ENCODE measurements at places on chromosomes 1 and 21. TPM values are rescaled to one million over a fixed set of nuclear protein-coding genes. Genes with fewer than 3 reads are reported as not detected.

GRCh38 chr21:16865632-16866031, 647.2 kb upstream of the CXADR start:
- H3K4me1 ChIP-seq: no peaks in the 10 kb centered on the region
- no peaks in the 10 kb centered on the region for H3K36me3 ChIP-seq
- H3K27me3 ChIP-seq: no peaks in the 10 kb centered on the region
- no peak overlapping the region for H3K4me3 ChIP-seq

- H3K27ac ChIP-seq: no peak overlapping the region
- H3K4me1 ChIP-seq: no peaks in the 10 kb centered on the region
- DNase-seq: no peak
- no peaks in the 10 kb centered on the region for H3K36me3 ChIP-seq
- H3K4me3 ChIP-seq: no peak overlapping the region
- H3K27me3 ChIP-seq: no peaks in the 10 kb centered on the region
Measured at GRCh38 chr21:20701235-20701634, 297.0 kb upstream of the NCAM2 start.

- H3K4me3 ChIP-seq: no peak overlapping the region
- no peak for DNase-seq
- H3K4me1 ChIP-seq: peaks cover 9% of the 10 kb centered on the region
- H3K27me3 ChIP-seq: no peaks in the 10 kb centered on the region
- H3K36me3 ChIP-seq: no peaks in the 10 kb centered on the region
- no peak overlapping the region for H3K27ac ChIP-seq
Measured at GRCh38 chr1:9331016-9331415, 38.3 kb downstream of the SPSB1 start.

DNA sequence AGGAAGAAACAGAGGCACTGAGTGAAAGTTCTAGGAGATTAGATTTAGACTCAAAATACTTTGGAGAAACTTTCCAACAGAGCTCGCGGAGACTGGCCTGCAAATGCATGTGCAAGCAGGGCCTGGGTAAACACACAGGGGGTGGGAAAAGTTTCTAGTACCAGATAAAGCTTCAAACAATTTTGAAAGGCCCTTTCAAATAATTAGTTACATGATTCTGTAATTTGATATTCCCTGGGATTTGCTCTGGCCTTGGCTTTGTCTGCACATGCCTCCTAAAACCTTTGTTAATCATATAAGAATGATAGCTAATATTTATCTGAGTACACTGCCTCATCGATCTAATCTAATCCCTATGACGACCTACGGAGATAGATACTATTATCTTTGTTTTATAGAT, 31.3 kb downstream of the VTCN1 start:
- no peaks in the 10 kb centered on the region for H3K27me3 ChIP-seq
- no peak for DNase-seq
- H3K36me3 ChIP-seq: no peaks in the 10 kb centered on the region
- no peaks in the 10 kb centered on the region for H3K4me1 ChIP-seq
- H3K4me3 ChIP-seq: no peak overlapping the region
- H3K27ac ChIP-seq: no peak overlapping the region

DNA sequence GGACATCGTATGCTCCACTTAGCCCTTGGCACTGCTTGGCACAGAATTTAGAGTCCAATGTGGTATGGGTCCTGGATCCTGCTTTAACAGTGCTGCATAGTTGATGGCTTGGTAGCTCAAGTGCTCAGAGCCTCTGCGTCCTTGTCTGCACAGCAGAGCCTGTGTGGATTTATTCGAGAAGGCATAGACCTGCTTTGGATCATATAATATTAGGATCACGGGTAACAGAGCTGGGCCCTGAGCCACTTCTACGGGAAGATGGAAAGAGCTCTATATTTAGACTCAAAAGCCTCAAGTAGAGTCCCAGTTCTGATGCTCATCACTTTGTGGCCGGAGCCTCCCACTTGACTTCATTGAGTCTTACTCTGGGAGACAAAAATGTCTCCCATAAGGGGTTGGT, 164.4 kb upstream of the EDN2 start:
- H3K27me3 ChIP-seq: no peaks in the 10 kb centered on the region
- no peak for DNase-seq
- no peak overlapping the region for H3K4me3 ChIP-seq
- no peak overlapping the region for H3K27ac ChIP-seq

GRCh38 chr1:1086911-1087341, 12.8 kb upstream of the RNF223 start:
- no peak overlapping the region for H3K27ac ChIP-seq
- no peaks in the 10 kb centered on the region for H3K36me3 ChIP-seq
- no peaks in the 10 kb centered on the region for H3K4me1 ChIP-seq
- H3K27me3 ChIP-seq: no peaks in the 10 kb centered on the region

GRCh38 chr21:43193651-43194302, 25.0 kb downstream of the CRYAA start:
- peaks cover 14% of the 10 kb centered on the region for H3K27me3 ChIP-seq
- H3K4me3 ChIP-seq: no peak overlapping the region
- H3K4me1 ChIP-seq: peaks cover 17% of the 10 kb centered on the region
- no peak overlapping the region for H3K27ac ChIP-seq
- no peak for DNase-seq

DNA sequence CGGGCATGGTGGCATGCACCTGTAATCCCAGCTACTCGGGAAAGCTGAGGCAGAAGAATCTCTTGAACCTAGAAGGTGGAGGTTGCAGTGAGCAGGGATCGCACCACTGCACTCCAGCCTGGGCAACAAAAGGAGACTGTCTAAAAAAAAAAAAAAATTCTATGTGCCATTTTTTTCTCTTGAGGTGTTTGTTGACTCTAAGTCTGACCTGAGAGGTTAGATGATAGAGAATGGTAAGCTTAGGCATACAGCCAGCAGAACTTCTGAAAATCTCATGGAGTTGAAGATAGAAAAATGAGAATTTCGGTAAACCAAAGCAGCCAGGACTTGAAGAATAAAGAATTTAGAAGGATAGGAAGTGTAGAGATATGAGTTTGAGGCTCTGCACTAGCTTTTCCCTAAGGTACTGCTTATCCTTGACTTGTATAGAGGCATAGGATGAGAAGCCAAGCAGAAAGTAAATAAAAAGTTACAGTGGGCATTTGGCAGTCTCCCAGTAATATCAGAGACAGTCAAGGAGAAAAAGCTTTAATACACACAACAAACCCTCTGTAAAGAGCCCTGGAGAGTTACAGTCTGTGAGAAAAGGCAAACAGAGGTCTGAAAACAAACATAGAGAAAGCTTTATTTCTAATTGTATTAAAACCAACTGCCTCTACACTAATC, 24.3 kb downstream of the F13B start:
- peaks cover 8% of the 10 kb centered on the region for H3K27me3 ChIP-seq
- no peak overlapping the region for H3K27ac ChIP-seq
- no peak overlapping the region for H3K4me3 ChIP-seq
- no peak for DNase-seq
- no peaks in the 10 kb centered on the region for H3K4me1 ChIP-seq

UTS2 gene
- 0.16 TPM for total RNA-seq

Measured in activated CD8-positive, alpha-beta T cell treated with anti-CD3 and anti-CD28 coated beads, Interleukin-2, amount 10 ng/mL, durations not matched to agents 7 days and 5 days (primary cell).